NCI-H1417 (cell line): ENCODE measurements at places on chromosomes 11 and 22.

- no peak for DNase-seq
These were observed 17.7 kb downstream of the XRCC6 start for GRCh38 chr22:41638748-41639147.

DNA sequence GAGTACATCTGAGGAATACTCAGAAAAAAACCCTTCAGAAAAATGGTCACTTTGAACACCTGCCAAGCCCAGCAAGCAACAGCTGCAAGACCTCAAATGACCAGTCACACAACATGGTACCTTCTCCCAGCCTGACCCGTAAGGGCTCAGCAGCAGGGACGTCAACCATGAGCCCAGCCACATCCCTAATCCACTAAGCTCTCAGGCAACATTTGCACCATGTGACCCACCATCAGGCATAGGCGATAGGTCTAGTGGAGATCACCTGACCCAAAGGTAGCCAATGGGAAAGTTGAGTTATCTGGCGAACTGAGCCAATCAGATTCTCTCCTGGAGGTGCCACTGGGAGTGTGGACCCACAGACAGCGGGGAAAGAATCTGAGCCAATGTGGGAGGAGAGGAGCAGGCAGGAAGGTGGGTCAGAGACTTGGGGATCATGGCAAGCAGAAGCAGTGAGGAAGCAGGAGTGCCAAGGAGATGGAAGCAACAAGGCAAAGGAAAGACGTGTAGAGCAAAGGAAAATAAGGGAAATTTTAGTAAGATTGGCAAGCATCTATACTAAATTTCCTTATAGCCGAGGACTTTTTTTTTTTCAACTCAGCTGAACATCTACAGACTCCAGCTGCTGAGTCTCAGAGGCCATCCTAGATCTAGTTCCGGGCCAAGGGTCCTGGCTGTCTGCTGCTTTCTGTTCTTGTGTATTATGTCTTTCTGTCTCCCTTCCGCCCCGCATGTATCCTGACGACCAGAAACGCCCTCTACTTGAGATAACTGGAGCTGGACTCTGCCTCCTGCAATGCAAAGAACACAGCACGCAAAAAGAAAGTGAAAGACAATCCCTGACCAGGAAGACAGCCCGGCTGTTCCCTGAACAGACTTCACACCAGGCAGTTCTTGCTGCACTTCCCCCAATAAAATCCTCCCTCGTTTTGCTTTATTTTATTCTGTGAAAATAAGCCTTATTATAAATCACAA lies 11.0 kb upstream of the PLAAT2 start:
- DNase-seq, result peak; percentile 42

DNA sequence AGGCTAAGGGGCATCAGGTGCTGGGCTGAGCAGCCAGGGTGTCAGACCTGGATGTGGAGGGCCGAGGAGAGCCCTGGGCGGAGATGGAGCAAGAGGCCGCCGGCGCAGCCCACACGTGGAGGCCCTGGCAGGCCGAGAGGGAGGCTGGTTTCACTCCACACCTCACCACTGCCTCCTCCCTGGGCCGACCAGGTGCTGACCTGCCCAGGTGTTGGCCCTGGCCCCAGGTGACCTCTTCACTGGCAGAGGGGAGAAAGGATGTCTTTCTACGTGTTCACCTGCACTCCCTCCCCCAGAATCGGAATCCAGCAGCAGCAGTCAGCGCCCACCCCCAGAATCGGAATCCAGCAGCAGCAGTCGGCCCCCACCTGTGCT lies 781 bp downstream of the ANO9 start:
- peak; percentile 31 for DNase-seq

DNA sequence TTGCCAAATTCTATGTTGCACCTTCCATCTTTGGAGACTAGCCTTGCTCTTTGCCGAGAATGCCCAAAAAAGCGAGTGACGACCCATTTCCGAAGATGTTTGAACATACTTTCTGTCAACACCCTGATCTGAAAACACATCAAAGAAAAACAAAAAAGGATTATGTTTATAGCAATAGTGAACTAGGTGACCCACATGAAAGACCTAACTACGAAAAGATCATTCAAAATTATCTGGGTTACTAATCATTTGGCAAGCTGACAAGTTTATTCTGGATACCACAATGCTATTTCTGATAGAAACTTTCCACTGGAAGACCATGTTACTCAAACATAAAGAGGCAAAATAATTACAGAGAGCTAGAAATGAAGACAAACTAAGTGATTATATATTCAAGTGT lies 27.0 kb downstream of the KCNJ1 start:
- DNase-seq, result no peak

GRCh38 chr11:35491231-35491871 lies 34.1 kb downstream of the PAMR1 start:
- DNase-seq, result no peak

GRCh38 chr11:8087185-8087584 lies 6.2 kb downstream of the TUB start:
- DNase-seq, result no peak
